HT-29 (cell line): ENCODE measurements at places on chromosomes 3 and 15. TPM values are rescaled to one million over a fixed set of nuclear protein-coding genes. Genes with fewer than 3 reads are reported as not detected.

Gene OXNAD1
- 5.7 and 7.0 TPM in 2 replicates for total RNA-seq

Gene TXNRD3
- 3.2 and 4.5 TPM in 2 replicates for total RNA-seq

Gene FAM43A
- total RNA-seq = 0.33 and 0.57 TPM in 2 replicates

Gene FGD5
- total RNA-seq = not detected in 2 replicates

Gene POMGNT2
- 17.2 and 18.0 TPM in 2 replicates for total RNA-seq

Gene OSBPL10
- 38.2 and 65.1 TPM in 2 replicates for total RNA-seq
